ENCODE measurements at places on chromosomes 6 and 20. TPM values are rescaled to one million over a fixed set of nuclear protein-coding genes. Genes with fewer than 3 reads are reported as not detected.

GRCh38 chr20:774016-774659, 5.8 kb upstream of the SLC52A3 start:
- DNase-seq, result no peak

DNA sequence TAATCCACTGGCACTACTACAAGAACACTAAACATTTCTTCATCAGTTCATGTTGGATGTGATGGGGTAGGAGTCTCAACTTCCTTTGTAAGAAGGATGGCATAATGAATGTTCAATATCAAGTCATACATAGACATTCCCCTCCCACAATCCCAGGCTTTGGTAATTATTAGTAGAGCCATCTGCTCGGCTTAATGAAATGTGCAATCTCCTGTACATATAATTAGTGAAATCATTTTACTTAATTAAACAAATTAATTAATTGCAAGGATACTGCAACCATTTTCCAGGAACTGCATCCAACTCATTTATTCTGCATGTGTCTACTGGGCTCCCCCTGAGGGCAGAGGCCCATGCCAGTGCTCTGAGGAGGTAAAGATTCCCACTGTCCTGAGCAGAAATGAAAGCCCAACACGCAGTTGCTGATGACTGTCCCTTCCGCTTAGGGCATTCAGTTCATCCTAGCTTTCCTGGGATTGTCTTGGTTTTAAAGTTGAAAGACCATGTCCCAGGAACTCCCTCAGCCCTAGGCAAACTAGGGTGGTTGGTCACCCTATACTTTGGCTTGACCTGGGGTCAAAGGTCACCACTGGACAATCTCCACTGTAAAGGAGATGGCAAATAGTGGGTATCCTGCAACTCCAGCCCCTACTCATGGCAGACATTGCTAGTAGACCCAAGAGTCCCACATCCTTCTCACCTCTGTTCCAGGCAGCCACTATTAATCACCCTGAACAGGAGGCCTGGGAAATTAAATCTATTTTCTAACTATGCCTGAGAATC, 109.8 kb downstream of the TRERF1 start:
- DNase-seq, result no peak

- peak; percentile 26 for DNase-seq
Measured at GRCh38 chr20:45433316-45433715, 17.4 kb downstream of the PIGT start.

DNA sequence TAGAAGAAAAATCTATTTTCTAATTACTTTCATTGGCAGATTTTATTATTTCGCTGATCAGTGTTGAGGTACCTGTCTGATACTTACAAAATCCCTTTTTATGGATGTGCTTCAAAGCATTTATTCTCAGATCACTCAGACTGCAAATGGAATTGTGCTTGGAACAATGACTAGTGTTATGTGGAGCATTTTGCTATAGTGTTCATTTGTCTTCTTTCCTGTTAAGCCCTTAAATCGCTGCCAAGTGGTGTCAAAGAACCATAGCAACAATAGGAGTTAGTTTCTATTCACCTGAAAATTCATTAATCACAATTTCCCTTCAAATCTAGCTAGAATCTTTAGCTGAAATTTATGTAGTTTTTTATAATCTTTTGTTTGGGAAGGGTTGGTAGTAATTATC, 29.8 kb downstream of the SMPDL3A start:
- no peak for DNase-seq

DNA sequence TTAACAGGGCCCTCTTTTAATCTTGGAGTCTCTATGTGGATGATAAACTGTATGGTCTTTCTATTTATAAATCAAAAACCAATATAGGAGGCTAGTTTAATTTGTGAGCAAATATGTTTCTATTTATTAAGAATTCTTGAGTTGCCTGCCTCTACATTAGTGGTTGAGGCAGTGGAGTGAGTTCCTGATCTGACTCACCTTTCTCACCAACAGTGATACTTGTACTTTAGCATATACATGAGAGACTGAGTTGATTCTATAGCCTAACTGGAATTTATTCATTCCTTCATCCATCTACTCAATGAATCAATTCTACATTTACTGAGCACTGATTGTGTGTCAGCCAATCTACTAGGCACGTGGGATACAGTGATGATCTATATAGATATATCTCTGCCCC, 126.9 kb downstream of the TRMT11 start:
- DNase-seq, result no peak

DNA sequence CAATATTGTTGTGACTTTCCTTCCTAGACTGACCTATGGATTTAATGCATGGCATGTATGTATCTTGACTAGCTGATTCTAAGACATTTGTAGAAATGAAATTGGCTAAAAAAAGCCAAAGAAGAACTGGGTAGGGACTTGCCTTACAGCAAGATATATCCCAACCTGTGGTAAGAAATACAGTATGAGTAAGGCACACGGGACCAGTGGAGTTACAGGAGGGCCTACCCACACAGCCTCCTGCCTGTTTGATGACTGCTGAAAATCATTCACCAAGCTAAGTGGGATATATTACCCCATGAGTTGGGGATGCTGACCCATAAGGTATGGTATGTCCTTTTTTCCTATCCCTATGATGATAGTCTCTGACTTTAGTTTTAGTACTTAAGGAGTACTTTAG, 112.2 kb downstream of the INSM1 start:
- peak; percentile 23 for DNase-seq

- DNase-seq, result peak; percentile 56
Measured at GRCh38 chr6:150266963-150267685, 101.7 kb upstream of the IYD start.

Gene AGPAT4
- total RNA-seq, result 15.8 TPM

Gene GDAP1L1
- not detected for total RNA-seq

Gene F13A1
- not detected for total RNA-seq

Gene SLC17A4
- total RNA-seq, result not detected

Gene HMGCLL1
- 1.2 TPM for total RNA-seq

Gene CCN6
- 6.0 TPM for total RNA-seq

All from mammary epithelial cell (primary cell).